ENCODE measurements at places on chromosomes 2 and 18.

GRCh38 chr2:213220967-213221603 lies 63.2 kb upstream of the SPAG16 start:
- DNase-seq = no peak

GRCh38 chr18:2746274-2746673 lies 90.7 kb downstream of the SMCHD1 start:
- no peak for DNase-seq

DNA sequence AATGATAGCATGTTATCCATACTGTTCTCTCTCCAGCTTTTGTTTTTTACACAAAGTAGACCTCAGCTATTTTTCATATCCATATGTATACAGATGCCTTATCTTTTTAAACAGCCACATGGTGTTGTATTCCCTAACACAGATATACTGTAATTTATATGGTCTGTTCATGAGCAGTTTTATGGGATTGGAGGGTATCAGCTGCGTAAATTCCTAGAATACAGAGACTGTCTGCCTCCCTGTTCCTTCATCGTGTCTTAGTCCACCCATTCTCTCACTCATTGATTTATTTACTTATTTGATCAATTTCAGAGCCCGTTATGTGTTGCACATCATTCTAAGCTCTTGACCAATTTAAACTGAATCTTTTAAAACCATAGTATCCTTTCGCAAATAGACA lies 80.6 kb downstream of the GATA6 start:
- DNase-seq = no peak

DNA sequence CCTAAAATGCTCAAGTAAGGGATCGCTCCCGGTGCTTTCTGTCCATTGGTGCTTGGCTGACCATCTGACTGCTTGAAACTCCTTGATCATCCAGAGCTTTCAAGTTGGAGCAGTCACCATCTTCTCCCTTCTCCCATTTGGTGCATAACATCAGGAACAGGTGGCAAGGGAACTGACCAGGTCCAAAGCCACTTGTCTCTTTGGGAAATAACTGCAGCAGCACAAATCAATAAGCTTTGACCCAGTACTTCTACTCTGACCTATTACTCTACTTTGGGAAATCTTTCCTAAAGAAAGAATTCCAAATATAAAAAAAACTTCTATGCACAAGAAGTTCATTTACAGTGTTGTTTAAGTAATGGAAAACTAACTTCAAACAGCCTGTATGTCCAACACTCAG lies 10.6 kb upstream of the MAT2A start:
- DNase-seq = no peak
